ENCODE measurements at places on chromosomes 16 and 17. TPM values are rescaled to one million over a fixed set of nuclear protein-coding genes. Genes with fewer than 3 reads are reported as not detected.

HAS3 gene
- 3.2 TPM for total RNA-seq

- no peak for DNase-seq
Measured at GRCh38 chr16:87552772-87553573, 49.3 kb upstream of the JPH3 start.

RSL1D1 gene
- total RNA-seq = 237 TPM

- DNase-seq = no peak
Measured at GRCh38 chr16:29909391-29909790, 9.1 kb downstream of the ASPHD1 start.

DNA sequence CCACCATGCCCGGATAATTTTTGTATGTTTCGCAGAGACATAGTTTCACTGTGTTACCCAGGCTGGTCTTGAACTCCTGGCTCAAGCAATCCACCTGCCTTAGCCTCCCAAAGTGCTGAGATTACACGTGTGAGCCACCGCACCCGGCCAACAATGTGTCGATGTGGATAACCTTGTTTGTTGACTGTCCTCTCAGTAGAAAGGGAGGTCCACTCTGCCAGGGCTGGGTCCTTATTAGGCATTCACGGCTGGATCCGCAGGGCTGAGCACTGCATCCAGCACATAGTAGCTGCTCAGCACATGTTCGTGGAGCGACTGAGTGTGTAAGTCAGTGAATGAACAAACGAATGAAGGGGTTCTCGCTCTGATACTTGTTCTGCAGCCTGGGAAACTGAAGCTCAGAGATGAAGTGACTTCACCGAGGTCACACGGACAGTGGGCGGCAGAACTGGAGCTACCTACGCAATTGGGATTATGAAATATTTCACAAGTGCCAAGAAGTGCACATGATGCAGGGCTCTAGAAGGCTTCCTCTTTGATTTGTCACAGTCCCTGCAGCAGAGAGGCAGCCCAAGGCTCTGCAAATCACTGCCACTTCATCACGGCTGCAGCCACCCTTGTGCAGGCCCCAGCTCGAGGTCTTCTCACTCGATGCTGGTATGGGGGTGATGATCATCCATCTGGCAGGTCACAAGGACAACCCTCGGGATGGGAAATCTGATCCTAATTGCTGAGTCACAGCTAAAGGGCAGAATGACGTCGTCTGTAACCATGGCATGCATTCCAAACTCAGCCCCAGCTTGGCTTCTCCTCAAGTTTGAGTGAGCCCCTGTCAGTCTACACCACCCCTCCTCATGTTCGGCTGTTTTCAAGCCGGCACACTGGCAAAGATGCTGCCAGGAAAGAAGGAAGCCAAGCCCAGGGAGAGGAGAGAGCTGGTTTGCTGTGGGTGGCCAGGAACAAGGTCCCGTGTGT is 28.0 kb upstream of the SNN start:
- no peak for DNase-seq

RASL10B gene
- 0.22 TPM for total RNA-seq

- peak; percentile 8 for DNase-seq
Measured at GRCh38 chr16:84700446-84701300, 873 bp downstream of the USP10 start.

All from CD4-positive, alpha-beta T cell (primary cell).